ENCODE measurements at places on chromosomes 12 and 14. TPM values are rescaled to one million over a fixed set of nuclear protein-coding genes. Genes with fewer than 3 reads are reported as not detected.

The HOXC11 gene
- not detected for total RNA-seq

The KCNJ8 gene
- total RNA-seq = not detected

The KCNA5 gene
- not detected for total RNA-seq

The PCK2 gene
- total RNA-seq = 17.4 TPM

The TMCC3 gene
- 30.9 TPM for total RNA-seq

The GOLGA5 gene
- total RNA-seq = 30.9 TPM

Measured in endothelial cell of coronary artery (primary cell).